ENCODE measurements at places on chromosomes 2 and 18.
A peak's percentile ranks its signal among the peaks of the same experiment; 100 is the strongest.

DNA sequence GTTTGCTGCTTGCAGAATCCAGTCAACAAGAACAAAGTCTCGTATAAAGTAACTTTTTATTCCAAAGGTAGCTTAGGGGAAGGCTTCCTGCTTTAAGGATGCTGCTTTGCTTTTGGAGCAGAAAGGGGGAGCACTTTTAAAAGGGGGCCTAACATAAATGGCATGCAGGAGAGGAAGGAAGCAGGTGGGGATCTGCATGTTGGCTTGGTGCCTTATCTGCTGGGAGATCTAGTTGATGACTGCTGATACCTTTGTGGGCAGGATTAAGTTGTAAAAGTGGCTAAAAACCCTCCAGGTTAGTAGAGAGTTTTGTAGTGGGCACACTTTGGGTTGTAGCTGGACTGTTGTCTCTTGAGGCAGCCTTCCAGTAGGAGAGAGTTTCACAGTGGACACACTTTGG is 22.5 kb downstream of the UBR3 start:
- no peak for DNase-seq

DNA sequence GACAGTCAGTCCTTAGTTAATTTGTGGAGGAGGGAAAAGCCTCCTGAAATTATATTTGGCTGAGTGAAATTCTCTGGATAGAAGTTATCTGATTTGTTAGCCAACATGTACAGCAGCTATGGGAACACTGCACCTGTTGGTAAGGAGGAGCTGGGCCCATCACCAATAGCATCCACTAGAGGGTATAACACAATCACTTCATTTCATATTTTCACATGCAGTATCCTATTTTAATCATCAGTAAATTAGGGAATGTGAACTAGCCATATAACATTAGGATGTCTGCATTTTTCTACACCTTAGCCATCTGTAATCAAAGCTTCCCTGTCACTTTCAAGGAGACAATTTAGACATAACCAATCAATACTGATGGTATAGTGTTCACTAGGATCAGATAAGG is 818.4 kb upstream of the CDH2 start:
- DNase-seq = no peak

- no peak for DNase-seq
Observed at GRCh38 chr2:65464604-65465003, 32.2 kb upstream of the SPRED2 start.

DNA sequence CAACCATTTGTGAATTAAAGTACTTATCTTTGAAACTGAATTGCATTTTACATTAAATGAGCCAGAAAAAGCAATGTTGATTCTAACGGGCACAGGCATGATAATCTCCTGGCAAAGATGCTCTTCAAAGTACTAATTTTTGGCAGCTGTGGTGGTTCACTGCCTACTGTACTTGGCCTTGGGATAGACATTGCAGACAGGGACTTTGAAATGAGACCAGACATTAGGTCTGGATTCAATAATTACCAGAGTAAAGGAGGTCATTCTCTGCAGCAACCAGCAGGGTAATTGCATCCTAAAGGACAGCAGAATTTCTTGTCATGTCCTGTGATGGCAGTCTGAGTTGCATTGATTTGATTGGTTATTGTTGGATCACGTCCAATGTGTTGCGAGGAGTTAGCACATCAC is 986.5 kb downstream of the TDRD15 start:
- DNase-seq = no peak

DNA sequence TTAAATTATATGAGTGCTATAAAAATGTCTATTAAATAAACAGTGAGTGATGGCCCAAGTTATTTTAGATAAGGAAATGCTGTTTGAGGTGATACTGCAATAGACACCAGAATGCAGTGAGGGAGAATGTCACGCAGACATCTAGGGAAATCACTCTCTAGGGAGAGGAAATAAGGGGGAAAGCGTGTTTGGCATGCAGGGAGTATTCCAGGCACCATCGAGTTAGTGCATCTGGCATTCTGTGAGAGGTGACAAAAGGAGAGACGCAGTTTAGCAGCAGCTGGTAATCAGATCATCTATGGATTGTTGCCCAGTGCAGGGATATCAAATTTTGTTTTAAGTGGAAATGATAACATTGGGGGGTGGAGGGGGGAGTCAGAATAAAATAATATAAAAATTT is 175.4 kb upstream of the NETO1 start:
- DNase-seq = no peak

- DNase-seq = no peak
Observed at GRCh38 chr2:206245265-206245672, 29.2 kb upstream of the ZDBF2 start.

DNA sequence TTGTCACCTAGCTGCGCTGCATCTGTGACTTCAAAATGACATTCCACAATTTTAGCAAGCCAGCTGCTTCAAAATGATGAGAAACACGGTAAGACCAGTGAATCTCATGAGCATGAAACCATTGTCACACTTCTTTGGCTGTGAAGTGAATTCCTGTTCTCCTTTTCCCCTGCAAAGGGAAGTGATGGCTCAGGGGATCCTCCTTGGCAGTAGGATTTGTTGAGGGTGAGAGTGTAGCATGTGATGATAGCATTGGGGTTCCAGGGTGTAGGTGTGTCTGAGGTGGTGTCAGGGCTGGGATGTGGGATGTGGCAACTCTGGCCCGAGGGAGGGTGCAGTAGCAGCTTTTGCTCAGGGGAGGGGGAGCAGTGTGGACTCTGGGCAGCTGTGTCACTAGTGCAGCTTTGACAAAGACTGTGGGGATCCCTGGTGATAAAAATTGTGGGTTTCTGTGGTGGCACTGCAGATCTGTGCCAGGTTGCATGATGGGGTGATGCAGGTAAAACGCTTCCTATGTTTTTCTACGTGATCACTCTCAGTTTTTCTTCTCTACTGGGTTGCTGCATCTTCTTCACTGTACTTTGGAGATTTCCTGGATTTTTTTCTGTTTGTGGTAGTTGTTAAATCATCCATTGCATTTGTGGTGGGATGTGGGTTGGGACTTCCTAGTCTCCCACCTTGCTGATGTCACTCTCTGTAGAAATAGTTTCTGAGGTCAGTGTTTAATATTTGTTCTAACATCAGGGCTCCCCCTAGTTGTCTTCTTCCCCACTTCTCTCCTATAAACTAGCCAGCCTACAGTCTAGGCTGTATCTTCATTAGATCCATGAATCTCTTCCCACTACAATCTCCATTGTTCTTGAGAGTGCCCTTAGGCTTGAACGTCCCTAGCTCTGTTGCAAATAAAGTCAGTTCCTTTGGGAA is 107.0 kb downstream of the ACTR3 start:
- peak; percentile 53 for DNase-seq

GRCh38 chr2:55672630-55673029 is 21.0 kb downstream of the PNPT1 start:
- DNase-seq = no peak

DNA sequence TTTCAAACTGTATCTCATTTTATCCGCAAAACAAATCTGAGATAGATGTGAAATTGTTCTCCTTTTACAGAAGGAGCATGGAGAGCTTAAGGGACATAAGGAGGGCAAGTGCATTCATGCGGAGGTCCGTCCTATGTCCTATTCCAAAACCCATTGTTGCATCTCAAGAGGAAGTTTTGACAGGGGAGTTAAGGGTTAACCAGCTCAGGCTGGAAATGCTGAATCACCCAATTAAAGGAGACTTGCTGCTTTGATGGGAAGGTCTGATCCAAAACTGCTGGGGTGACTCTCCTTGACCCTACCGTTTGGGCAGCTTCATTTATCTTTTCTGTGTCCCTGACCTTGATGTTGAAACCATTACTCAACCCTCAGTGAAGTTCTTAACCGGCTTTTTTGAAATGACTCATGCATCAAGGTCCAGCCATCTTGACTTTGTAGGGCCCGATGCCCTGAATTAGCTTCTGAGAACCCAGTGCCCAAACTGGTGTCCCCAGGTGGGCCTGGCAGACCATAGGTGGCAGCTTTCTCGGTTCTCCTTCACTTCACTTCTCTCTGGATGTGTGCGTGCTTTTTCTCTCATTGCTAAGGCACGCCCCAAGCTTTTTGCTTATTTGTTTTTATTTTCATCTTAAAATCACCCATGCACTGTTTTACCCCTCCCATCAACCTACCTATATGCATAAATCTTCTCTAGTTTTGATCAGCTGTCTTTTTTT is 15.9 kb upstream of the TXNDC2 start:
- no peak for DNase-seq

DNA sequence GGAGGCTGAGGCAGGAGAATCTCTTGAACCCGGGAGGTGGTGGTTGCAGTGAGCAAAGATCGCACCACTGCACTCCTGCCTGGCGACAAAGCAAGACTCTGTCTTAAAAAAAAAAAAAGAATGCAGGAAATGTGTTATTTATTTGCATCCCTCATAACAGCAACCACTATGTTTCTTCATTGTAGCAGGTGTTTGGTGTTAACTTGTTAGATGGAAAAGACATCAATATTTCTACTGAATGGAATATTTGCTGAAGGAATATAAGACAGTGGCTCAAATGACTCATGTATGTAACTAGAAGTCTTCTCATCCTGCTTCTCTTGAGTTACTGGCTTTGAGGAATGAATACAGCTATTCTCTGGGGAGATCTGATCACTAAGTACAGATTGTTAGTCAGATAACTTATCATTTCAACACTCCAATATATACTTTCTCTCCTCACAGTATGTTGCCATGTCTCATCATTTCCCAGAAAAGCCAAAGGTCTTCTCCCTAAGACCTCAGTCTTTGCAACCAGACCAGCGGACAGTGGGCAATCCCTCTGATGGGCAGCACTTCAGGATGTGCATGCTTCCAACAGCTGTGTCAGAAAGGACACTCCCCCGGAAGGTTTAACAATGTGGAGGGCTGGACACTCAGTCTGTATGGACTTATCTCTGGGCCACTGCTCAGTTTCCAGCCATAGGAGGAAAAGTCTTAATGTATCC is 104.4 kb upstream of the STK17B start:
- DNase-seq = no peak

GRCh38 chr2:135894930-135895329 is 18.7 kb upstream of the MCM6 start:
- no peak for DNase-seq

DNA sequence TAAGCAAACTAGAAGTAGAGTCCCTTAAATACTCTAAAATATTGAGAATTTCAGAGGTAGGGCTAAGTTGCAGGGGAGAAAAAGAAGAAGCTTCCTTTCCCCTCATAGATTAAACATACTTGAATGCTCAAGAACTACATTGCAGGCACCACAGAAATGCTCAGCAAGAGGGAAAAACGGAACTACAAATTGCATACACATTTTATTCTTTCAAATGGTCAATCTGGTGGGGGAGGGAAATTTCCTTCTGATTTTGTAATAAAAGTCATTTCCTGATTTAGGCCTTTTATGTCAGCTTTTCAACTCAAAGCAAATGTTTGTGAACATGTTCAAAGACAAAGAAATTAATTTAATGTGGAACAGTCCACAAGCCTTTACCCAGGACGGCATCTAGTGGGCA is 33.0 kb downstream of the FARSB start:
- DNase-seq = no peak

DNA sequence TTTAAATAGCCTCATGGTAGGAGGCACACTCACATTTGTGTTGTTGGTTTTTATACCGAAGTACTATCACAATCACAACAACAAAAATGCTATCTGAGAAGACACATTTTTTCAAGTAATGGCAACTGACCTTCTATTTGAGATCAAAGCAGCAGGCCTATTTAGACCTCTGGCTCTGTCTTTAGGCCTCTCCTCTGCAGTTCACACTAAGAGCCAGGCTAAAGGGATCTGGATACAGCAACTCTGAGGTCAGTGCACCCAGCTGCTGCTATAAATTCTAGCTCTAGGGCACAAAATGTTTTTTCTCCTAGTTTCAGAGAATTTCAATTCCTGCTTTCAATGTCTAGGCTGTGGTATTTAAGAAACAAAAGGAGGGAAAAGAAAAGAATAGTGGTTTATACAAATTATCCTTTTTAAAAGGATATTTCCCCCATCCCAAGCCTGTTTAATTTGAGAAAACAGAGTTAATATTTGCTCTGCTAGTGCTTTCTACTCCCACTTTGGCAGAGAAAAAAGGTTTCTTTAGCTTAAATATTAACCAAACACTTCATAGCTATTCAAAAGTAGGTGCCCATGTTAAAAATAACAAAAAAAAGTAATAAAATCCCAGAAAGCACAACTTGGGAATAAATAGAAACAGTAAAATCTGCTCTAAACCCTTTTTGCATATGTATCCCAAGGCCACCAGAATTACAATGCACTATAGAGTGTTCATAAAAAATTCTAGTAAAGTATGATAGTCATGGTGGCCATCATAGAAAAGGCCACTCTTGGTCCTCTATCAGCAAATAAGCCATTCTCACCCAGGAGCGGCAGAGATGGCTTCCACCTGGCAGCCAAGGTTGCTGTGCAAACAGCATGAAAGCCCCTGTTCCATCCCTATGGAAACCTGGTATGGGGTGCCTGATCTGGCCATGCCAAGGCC is 293.6 kb upstream of the SESTD1 start:
- peak; percentile 42 for DNase-seq

- no peak for DNase-seq
Observed at GRCh38 chr2:4732560-4732959, 959.6 kb upstream of the SOX11 start.

Measured in foreskin melanocyte (primary cell).